GM23248 (cell line): ENCODE measurements at places on chromosomes 11 and 22.

DNA sequence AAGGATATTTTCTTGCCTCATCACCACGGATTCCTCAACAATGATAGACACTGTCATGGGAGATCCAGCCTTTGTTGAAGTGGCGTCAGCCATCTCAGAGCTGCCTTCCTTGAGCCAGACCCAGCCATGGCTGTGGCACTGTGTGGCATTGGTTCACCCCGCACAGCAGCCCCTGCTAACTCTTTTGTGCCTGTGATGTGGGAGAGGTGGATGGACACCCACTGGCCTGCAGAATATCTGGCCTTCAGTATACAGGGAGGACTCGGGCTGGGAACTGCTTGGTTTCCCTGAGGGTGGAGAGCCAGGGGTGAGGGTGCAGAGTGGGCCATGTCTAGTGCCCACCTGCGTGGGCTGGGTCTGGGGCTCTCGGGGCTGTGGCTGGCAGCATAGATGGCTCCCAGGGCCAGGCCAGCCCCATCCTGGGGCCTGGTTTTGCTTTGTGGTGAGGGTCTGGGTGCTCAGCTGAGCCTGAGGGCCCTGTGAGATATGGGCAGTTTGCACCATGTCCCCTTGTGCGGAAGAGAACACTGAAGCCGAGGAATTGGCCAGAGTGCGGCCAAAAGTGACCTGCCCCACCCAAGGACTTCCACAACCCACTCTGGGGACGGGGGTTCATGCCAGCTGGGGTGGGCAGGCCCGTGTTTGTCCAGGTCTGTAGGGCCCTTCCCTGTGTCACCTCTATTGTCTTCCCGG, 6.1 kb downstream of the CLDN5 start:
- H3K27ac ChIP-seq: no peak overlapping the region
- no peaks in the 10 kb centered on the region for H3K4me1 ChIP-seq

- no peak for DNase-seq
- H3K4me3 ChIP-seq: no peak overlapping the region
- H3K27me3 ChIP-seq: no peaks in the 10 kb centered on the region
- no peak overlapping the region for H3K27ac ChIP-seq
- H3K4me1 ChIP-seq: peaks cover 7% of the 10 kb centered on the region
These were observed 36.5 kb upstream of the CELSR1 start for GRCh38 chr22:46573781-46574437.

DNA sequence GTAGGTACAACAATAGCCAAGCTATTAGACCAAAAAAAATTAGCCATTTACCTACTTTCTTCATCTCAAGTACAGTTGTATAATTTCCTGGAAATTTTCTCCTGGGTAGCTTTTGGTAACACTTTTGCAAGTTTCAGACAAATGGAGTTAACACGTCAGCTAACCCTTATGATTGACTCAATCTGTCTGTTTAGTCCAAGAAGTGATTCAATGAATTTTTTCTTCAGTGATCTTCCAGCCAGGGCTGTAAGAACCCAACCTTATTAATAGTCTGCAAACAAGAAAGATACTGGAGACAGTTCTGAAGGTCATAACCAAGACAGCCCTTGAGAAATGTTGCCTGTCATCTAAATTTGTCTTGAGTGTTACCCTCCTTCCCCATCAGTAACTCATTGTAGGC, 30.1 kb upstream of the FIBIN start:
- H3K36me3 ChIP-seq: no peaks in the 10 kb centered on the region
- H3K27me3 ChIP-seq: no peaks in the 10 kb centered on the region
- peak; percentile 50 for DNase-seq

DNA sequence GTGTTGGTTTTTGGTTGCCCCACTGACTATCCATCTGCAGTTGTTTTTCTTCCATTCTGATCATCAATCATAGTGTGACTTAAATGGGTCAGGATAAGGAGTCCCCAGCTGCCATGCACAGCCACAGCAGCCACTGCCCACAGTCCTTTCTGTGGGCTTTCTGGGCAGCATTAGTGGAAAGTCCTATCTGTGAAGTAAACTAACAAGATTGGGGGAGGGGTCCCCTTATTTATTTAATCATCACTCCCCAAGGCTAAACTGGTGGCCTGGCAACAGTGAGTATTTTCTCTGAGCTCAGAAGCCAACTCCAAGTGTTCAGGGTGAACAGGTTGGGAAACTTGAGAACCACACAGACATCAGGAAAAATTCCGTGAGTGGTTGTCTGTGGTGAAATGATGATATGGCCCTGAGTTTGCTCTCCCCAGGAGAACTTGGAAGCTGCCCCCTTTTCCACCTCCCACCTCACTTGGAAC, 145.0 kb downstream of the CCDC34 start:
- peaks cover 57% of the 10 kb centered on the region for H3K4me1 ChIP-seq
- peak overlapping the region; percentile 43; the same call in 1 of the 2 replicates for H3K4me3 ChIP-seq
- H3K36me3 ChIP-seq: no peaks in the 10 kb centered on the region
- DNase-seq: peak; percentile 96

GRCh38 chr11:13207665-13208594, 69.7 kb upstream of the BMAL1 start:
- H3K36me3 ChIP-seq: no peaks in the 10 kb centered on the region
- peak overlapping the region; percentile 87 for H3K27ac ChIP-seq
- H3K4me3 ChIP-seq: peak overlapping the region; percentile 70
- H3K4me1 ChIP-seq: peaks cover 17% of the 10 kb centered on the region
- DNase-seq: peak; percentile 93
- H3K27me3 ChIP-seq: no peaks in the 10 kb centered on the region

DNA sequence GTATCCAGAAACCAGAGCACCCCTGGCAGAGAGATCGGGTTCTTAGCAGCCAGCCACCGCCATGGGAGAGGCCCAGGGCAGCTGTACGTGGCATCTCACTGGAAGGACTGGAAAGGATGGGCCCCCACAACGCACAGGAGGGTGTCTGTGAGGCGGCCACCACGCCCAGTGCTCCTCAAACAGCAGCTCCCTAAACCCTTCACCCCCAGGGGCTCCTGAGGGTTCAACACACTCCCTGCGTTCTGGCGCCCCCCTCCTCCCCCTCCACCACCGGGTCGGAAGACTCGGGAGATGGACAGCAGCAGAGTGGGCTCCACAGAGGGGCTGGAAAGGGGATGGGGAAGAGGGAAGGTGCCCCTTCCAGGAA, 1.1 kb downstream of the MAPK12 start:
- H3K4me3 ChIP-seq: peak overlapping the region; percentile 81
- no peaks in the 10 kb centered on the region for H3K27me3 ChIP-seq
- 0 out of 2 replicates have a peak, but pooled peaks cover 3% of the 10 kb centered on the region for H3K4me1 ChIP-seq

DNA sequence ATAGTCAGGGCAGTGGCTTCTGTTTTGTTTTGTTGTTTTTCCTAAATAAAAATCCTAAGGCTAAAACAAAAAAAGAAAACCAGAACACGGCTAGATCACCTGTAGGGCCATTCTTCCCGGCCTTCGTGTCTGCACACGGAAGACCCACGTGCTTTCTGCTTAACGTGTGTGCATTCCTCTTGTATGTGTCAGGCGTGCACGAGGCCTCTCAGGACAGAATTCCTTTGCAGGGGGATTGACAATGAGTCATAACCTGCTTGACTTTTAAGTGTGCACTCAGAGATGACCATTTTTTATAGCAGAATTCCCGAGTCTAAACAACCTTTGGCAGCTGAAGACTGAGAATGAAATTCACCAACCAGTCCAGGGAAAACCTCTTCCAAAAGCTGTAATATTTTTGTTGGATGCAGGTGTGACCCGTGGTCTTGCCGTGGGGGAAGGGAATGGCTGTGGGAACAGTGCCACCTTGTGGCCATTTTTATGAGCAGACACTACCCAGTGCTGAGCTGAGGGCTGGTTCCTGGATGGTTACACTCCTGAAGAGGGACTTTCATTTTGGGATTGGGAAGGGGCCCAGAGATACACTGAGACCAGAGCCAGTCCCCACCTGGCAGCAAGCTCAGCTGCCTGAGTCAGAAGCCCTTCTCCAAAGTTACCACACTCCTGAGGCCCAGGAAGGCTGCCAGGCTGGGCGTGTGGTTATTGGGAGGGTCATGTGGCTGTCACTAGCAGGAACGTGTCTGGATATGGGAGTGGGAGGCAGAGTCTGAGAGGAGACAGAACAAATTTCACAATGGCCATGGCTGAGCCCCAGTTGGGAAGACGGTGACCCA, 35.7 kb upstream of the DKK3 start:
- DNase-seq: peak; percentile 94
- H3K4me1 ChIP-seq: peaks cover 43% of the 10 kb centered on the region
- H3K27ac ChIP-seq: peak overlapping the region; percentile 96
- peak overlapping the region; percentile 37 for H3K4me3 ChIP-seq
- no peaks in the 10 kb centered on the region for H3K36me3 ChIP-seq
- no peaks in the 10 kb centered on the region for H3K27me3 ChIP-seq

DNA sequence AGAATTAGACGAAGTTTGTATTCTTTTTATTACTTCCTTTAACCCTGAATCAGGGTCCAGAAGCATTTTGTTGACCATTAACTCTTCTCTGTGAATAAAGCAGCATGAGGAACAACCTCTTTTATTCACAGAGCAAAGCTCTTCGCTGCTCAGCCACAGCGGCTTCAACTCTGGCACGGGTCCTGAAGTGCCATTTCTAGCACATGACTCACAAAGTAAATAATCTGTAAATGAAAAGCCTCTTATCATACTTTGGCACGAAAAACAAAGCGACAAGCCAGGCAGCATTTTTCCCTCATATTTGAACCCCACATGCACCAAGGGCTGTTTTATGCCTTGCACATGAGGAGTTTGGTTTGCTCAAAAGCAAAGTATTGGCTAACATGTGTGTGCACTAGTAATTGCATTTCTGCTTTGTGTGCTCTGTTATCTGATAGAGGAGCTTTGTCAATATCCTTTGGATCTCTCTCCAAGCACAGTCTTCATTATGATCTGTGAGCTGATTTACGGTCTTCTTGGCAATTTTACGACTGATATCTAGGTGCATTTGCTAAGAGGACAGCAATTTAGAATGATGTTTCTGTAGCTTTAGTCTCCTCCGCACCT, 33.0 kb upstream of the APOBEC3A start:
- peaks cover 25% of the 10 kb centered on the region for H3K27me3 ChIP-seq
- DNase-seq: peak; percentile 89
- H3K36me3 ChIP-seq: no peaks in the 10 kb centered on the region
- peak overlapping the region; percentile 18; the same call in 1 of the 2 replicates for H3K27ac ChIP-seq
- peaks cover 24% of the 10 kb centered on the region for H3K4me1 ChIP-seq

- no peaks in the 10 kb centered on the region for H3K4me1 ChIP-seq
- H3K27ac ChIP-seq: no peak overlapping the region
- H3K27me3 ChIP-seq: no peaks in the 10 kb centered on the region
- no peak overlapping the region for H3K4me3 ChIP-seq
- peak; percentile 74 for DNase-seq
- no peaks in the 10 kb centered on the region for H3K36me3 ChIP-seq
These were observed 19.5 kb downstream of the IL17REL start for GRCh38 chr22:49992921-49993648.

DNA sequence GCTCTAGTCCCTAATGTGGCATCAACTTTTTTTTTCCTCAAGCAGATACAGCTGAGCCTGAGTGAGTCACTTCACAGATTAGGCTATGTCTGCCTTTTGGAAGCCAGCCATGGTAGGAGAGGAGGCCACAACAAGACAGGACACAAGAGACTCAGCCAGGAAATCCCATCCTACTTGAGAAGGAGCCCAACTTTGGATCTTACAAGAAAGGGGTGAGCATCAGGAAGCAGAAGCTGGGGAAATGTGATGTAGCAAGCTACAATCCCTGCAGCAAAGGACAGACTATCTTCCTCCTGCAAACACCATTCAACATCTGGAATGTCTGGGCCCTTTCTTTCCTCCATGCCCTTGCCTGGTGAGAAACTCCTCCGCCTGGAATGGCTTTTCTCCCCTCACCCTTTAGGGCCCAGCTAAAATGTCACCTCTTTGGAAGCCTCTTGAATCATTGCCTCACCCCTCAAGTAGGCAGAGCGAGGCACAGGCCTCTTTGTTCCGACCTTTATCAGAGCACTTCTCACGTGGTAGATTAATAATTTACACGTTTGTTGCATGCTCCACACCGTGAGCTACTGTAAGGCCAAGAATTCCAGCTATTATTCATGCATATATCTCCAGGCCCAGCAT, 156.4 kb upstream of the PITPNB start:
- no peak overlapping the region for H3K4me3 ChIP-seq
- no peaks in the 10 kb centered on the region for H3K27me3 ChIP-seq
- no peaks in the 10 kb centered on the region for H3K36me3 ChIP-seq
- peak; percentile 90 for DNase-seq
- H3K4me1 ChIP-seq: peaks cover 21% of the 10 kb centered on the region; the same call in 1 of the 2 replicates

GRCh38 chr22:35582861-35583670, 34.1 kb downstream of the MB start:
- H3K27me3 ChIP-seq: no peaks in the 10 kb centered on the region
- peak; percentile 70 for DNase-seq
- H3K4me3 ChIP-seq: no peak overlapping the region
- no peaks in the 10 kb centered on the region for H3K4me1 ChIP-seq

DNA sequence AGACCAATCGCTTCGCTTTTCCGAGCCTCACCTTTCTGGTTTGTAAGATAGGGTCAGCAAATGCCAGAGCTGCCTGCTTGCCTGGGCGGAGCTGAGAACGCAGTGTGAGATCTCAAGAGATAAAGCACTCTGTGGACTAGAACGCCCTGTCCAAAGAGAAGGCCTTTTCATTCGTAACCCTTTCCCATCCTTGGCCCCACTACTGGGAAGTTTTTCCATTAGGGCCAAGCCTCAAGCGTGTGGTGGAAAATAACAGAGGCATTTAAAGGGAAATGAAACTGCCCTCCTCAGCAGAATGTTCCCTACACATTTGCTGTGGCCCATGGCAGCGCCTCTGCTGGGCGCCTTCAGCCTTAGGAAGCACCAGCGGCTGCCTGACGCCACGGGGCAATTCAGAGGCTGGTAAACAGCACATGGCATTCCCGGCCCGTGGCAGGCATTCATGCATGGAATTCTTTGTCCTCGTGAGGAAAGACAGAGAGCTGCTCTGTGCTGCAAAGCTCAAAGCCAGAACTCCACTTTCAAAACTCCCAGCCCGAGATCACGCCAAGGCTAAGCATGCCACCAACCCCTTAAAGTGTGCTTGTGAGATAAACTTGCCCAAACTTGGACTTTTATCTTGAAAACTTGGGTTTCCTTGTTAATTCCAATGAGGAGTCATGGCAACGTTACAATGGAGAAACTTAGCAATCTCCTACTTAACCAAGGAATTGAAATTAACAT, 38.1 kb downstream of the AHNAK start:
- peak; percentile 91 for DNase-seq
- H3K27me3 ChIP-seq: no peaks in the 10 kb centered on the region
- peaks cover 15% of the 10 kb centered on the region for H3K4me1 ChIP-seq
- peak overlapping the region; percentile 56 for H3K4me3 ChIP-seq
- H3K36me3 ChIP-seq: no peaks in the 10 kb centered on the region
